8988T (cell line): ENCODE measurements at places on chromosomes 3 and 15.

GRCh38 chr3:149042789-149043386 is 43.4 kb downstream of the HLTF start:
- no peak for DNase-seq

DNA sequence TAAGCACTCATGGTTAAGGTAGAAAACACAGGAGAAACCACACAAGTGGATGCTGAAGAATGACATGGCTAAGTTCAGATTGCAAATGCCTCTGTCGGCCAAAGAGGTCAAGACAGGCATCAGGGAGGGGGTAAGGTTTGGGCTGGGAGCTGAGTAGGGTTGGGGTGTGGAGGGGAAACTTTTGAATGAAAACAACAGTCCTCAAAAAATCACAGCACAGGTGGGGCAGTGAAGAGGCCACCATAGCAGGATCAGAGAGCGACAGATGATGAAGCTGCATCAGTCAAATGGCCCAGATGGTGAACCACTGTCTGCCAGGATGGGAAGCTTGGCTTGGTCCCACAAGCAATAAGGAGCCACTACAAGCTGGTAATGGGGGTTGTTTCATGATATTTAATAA is 74.9 kb downstream of the ADCY5 start:
- no peak for DNase-seq

- DNase-seq = no peak
These were observed 170.0 kb downstream of the SEMA6D start for GRCh38 chr15:47887241-47887800.

DNA sequence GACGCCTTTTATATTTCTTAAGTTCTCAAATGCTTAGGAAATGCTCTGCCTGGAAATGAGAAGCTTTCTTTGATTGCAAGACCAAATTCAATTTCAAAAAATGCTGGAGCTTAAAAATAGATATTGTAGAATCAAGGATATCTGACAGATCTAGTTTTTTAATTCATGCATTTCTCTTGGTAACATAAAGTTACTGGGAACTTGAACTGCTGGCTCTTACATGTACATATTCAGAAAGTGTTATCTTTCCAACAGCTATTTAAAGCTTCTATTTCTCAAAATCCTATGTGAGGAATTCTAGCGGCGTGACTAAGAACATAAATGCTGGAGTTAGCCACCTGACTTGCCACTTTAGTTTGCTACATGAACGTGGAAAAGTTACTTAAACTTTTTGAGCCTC is 109.3 kb downstream of the C3orf38 start:
- DNase-seq = no peak

DNA sequence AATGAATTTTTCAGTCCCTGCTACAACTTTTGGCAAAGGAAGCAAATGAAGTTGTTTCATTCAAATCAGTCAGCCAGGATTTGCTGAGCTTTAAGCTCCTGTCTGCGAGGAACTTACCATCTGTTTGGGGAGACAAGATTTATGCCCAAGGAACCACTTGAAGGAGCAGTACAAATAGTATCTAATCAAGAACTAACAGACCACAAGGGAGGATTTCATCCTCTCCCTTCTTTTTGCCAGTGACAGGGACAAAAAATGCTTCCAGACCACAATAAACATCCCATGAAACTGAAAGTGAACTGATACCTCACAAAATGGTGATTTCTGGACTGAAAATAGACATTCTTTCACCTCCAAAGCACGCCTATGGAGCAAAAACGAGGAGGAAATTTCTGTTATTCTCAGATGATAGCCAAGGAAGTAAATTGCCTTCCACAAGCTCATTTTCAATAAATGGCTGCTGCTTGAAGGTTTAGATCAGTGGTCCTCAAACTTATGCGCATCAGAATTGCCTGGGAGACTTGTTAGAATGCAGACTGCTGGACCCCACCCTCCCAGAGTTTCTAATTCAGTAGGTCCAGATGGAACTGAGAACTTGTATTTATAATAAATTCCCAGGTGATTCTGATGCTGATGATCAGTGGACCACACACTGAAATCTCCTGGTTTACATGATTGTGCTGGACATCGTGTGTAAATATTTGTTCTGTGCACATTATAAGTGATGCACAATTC is 202.4 kb upstream of the GADL1 start:
- DNase-seq = no peak

- no peak for DNase-seq
These were observed 472.9 kb upstream of the THBS1 start for GRCh38 chr15:39108021-39108420.

DNA sequence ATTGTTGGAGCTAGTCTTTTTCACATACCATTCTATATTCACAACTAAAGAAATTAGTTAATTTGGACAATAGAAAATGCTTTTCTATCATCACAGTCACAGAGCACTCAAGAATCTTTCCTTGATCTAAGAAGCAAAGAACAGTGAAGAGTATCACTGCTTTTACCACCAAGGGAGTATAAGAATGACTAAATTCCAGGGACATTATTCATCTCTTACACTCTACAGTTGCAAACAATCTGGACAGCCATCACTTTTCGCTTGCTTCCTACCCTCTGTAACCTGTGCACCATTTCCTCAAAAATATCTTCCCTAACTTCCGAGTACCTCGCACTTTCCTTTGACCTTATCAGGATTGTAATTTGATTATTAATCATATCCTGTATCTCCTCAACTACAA is 359.5 kb upstream of the TMCO5A start:
- no peak for DNase-seq

DNA sequence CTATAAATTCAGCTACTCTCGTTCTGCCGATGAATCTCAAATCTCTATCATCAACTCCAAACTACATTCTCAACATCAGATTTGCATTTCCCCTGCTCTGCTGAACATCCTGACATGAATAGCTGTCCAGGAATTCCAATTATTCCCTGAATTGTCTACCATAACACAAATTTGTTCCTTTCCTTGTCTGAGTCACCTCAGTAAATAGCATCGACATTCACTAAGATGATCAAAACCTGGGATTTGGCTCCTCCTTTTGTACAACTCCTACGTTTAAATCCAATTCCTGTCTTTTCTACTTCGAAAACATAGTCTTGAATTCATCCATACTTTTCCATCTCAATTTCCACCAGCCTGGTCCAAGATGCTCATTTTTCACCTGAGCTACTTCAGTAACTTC is 107.0 kb downstream of the GREM1 start:
- peak; percentile 20 for DNase-seq

- DNase-seq = no peak
These were observed 5.0 kb downstream of the CD47 start for GRCh38 chr3:108085810-108086350.

DNA sequence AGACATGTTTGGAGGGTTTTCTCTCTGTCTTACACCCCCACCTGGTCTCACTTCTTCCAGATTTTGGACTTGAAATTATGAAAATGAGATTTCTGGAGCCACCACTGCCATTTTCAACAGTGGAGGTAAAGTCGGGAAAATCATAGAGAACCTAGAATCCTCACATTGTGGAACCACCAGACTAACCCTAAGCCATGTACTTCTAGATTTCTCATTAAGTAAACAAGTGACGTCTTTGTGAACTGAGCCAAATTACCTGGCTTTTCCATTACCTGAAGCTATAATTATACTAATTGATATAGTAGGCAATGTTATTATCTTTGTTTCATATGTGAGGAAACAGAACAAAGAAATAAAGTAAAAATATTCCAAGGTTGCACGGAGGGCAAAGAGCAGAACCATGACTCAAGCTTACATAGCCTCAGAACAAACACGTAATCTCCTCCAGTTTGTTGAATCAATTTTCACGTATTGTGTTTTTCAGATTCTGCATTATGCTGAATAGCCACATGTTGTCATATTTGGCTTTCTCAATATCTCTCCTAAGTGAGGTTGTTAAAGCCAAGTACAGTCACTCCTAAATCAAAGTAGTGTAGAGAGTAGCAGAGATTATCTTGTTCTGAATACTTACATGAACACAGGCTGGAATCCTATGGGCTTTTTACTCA is 101.3 kb upstream of the CMC1 start:
- DNase-seq = no peak

DNA sequence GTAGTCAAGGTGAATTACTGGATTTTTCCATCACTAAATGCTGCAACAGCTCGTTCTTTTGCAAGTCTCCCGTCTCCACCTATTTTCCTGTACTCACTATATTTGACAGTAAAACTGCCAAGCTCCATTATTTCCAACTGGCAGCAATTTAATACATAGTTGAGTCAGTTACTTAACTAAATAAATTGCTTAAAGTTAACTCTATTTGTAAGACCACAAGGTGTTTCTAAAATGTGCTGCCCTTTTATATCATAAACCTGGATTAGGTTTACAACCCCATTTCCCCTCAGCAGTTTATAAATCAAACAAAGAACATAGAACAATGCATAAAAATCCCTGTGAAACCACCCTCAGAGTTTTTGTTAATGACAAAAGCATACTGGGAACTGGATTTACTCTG is 211.4 kb upstream of the DPH6 start:
- DNase-seq = no peak

DNA sequence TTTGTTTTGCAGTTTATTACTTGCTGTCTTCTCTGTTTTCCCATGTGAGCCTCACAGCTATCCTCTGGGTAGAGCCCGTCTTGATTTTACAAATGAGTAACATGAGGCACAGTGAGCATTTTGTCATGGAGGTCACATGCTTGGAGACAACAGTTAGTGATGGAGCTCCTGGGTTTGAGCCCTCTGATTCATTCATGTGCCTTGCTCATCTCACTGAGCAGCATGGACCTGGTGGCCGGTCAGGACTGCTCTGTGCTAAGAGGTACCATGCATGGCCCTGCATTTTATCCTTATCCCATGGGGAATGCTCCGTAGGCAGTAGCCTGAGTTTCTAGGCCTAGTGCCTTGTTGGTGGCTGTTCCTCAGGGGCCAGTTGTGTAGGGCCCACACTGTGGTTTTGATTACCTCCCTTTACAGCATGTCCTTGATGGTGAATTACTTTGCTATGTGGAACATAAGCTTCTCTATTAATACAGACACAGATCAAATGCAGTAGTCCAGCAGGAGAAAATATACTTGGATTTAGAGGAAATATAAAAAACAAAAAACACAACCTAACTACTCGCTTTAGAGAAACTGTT is 35.6 kb downstream of the MAP2K5 start:
- no peak for DNase-seq

GRCh38 chr3:170321321-170322034 is 36.0 kb upstream of the SKIL start:
- no peak for DNase-seq

DNA sequence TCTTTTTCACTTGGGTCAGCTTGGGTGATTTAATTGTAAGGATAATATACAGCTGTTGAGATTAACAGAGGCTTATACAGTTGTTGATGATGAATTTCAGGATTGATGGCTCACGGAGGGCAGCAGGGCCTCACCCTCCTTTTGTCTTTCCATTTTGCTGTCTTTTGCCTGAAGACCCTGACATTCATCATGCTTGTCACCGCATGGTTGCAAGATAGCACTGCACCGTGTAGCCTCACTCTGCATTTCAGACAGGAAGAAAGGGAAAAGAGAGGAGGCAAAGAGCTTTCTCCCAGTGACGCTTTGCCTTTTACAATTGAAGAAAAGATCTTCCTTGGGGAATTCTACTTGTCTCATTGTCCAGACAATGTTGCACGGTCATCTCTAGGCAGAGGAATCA is 115.1 kb downstream of the TPRG1 start:
- no peak for DNase-seq

DNA sequence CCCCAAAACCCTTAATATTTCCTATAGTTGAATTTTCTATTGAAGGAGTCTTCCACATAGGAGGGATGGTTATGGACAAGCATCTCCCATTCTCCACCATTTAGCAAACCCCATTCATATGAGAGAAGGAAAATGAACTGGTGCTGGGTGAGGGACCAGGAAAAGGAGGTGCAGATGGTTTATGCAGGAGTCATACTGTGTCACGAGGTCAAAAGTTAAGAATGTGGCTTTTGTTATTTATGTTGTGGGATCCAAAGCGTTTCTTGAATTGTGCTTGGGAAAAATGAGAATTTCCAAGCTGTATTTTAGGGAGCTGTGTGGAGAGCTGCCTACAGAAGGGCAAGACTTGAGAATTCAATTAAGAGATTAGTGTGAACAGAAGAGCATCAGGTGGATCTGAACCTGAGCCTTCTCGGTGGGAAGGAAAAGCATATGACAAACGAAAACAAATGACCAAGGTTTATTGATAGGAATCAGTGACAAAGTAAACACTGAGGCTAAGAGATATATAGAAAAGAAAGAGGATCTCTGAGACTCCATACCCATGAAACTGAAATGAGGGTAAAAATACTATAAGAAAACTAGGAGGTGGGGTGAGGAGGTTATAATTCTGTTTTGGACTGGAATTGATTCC is 473.3 kb upstream of the NR2F2 start:
- no peak for DNase-seq

DNA sequence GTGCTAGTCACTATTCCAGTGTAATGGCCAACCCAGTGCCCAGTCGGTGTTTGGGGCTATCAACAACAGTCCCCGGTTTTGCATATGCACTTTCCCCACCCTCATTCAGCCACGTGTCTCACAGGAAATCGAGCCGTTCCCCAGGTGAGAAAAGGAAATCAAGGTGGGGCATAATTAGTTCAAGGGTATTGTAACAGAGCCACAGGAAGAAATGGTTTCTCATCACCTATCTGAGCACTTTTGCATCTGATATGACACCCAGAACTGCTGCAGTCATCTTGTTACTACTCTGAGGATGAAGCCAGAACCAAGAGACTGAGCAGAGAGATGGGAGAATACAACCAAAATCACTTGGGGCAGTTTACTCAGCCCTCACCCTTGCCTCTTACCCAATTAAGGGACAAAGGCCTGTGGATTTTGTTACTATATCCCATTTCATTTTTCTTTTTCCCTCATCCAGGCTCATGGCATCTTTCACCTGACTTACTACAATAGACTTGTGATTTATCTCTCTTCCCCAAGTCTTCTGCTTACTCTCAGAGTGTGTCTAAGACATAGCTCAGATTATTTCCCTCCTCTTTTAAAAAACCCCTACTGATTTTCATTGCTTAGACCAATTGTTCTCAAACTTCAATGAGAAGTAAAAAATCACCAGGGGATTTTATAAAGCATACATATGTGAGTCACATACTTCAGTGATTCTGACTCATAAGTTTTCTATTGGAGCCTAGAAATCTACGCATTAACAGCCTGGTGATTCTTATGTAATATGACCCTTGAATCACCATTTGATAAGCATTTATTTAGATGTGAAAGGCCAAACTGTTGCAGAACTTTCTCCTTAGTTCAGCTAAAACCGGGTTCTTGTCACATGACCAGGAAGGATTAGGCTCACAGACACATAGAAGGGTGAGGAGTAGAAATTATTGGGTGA is 40.5 kb downstream of the TRAT1 start:
- no peak for DNase-seq

DNA sequence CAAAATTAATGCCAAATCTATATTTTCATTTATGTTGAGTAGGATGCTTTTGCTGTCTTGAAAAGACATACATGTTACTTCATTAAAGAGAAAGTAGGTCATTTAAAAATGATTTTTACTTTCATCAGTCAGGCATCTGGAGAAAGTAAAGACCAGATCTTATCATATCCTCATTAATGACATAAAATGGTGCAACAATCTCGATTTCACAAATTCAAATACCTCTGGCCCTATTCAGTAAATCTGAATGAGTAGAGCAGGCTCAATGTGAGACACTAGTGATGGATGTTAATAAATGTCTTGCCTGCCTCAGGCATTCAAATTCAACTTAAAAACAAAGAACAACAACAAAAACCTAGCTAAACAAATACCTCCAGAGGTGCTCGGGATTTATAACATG is 714.1 kb downstream of the NAALADL2 start:
- no peak for DNase-seq
